SJSA1 (cell line): ENCODE measurements at places on chromosomes 2 and 18.

DNA sequence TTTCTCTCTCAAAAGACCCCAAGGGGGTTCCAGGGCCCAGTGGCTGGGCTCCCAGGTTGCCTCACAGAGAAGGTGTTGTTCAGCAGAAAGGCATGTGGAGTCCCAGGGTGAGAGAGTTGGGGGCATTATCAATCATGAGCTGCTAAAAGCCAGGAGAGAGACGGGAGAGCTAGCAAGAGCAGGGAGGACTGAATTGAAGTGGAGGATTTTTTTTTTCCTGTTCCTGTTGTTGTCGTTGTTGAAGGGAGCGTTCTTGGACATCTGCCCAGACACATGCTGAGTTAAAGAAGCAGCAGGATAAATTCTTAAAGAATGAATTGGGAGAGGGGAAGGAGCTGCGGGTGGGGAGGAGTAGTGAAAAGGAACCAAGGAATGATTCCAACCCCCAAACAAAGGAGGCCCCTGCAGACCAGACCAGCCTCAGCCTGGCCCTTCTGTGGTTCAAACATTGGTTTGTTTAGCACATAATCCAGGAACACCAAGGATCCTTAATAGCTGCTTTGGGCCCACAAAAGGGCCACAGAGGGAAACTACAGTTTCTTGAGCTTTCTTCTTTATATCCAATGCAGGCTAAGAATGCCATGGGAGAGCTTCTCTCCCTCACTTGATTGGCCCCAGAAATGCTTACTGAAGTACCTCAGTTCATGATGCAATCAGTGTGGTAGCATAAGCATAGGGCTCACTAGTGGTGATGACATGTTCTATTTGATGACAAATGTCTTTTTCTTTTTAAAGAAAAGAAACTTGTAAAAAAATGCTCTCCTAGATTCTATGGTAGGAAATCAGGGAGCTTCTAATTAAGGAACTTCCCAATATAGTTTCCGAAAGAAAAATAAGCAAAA is 146.0 kb downstream of the SETBP1 start:
- H3K4me3 ChIP-seq, result no peak overlapping the region
- no peaks in the 10 kb centered on the region for H3K36me3 ChIP-seq
- H3K4me1 ChIP-seq, result peaks cover 86% of the 10 kb centered on the region
- no peaks in the 10 kb centered on the region for H3K27me3 ChIP-seq

DNA sequence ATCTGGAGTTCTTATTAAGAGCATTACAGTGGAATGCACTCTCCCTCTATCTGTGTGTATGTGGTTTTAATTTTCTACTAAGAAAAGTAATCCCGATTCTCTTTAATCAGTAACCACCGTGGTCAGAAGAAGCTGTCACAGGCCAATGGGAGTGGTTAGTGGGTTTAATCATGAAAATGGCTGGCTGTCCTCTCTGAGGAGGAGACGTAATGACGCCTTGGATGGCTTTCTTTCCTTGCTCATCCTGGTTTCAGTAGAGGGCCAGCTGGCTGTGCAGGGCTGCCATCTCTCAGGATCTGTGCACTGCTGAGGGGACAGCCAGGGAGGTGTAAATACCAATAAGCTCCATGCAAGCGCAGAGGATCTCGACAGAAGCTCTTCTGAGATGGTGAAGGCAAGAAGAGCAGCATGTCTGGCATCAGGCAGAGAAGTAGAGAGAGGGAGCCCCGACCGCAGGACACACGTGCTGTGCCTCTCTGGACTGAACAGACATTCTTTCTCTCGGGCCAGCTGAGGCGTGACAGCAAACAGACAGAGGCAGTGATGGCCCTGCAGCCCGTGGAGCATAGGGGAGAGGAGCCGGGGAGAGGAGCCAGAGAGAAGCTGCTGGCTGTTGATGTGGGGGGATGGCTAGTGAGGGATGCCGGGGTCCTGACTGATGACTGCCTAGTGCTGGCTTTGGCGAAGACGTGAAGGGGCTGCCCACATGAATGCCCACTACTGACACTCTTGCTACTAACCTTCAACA is 65.1 kb upstream of the DAPL1 start:
- no peak overlapping the region for H3K27ac ChIP-seq
- no peaks in the 10 kb centered on the region for H3K36me3 ChIP-seq
- H3K4me3 ChIP-seq, result no peak overlapping the region
- H3K4me1 ChIP-seq, result no peaks in the 10 kb centered on the region

DNA sequence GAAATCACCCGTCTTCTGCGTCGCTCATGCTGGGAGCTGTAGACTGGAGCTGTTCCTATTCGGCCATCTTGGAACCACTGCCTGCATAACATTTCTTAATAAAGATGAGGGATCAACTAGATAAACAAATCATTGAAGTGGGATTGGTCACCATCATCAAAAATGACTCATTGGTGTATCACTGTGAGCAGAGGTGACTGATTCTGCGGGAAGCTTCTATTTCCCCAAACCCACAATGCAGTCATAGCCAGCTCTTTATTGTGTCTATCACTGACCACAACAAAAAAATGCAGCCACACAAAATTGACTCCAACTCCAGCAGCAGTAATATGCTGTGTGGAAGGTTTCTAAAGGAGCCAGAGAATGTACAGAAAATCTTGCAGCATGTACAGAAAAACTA is 630.7 kb upstream of the HS6ST1 start:
- H3K27me3 ChIP-seq, result peaks cover 9% of the 10 kb centered on the region; the same call in 1 of the 2 replicates
- no peak overlapping the region for H3K27ac ChIP-seq
- no peak overlapping the region for H3K4me3 ChIP-seq
- H3K4me1 ChIP-seq, result no peaks in the 10 kb centered on the region
- H3K36me3 ChIP-seq, result no peaks in the 10 kb centered on the region
- DNase-seq, result no peak

DNA sequence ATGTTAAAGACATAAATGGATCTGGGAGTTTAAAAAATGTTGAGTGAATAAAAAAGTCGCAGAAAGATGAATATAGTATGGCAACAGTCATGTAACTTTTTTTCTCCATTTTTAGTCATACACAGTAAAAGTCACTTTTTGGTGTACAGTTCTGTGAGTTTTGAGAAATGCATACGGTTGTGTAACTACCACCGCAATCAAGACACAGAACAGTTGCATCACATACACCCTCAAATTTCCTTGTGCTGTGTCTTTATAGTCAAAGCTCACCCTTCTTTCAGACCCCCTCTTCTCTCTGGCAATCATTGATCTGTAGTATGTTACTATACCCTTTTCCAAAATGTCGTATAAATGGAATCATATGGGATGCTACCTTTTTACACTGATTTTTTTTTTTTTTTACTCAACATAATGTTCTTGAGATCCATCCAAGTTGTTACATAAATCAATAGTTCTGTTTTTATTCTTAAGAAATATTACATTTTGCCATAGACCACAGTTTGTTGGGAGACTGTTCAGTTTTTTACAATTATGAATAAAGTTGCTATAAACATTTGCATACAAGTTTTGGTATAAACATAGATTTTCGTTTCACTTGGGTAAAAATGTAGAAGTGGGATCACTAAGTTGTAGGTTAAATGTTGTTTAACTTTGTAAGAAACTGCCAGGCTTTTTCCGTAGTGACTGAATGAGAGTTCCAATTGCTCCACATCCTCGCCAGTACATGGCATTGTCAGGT is 35.4 kb upstream of the AGFG1 start:
- H3K4me1 ChIP-seq, result no peaks in the 10 kb centered on the region
- no peak for DNase-seq
- H3K36me3 ChIP-seq, result no peaks in the 10 kb centered on the region
- H3K4me3 ChIP-seq, result no peak overlapping the region
- no peak overlapping the region for H3K27ac ChIP-seq

- no peaks in the 10 kb centered on the region for H3K4me1 ChIP-seq
- H3K4me3 ChIP-seq, result no peak overlapping the region
- no peaks in the 10 kb centered on the region for H3K27me3 ChIP-seq
- H3K27ac ChIP-seq, result no peak overlapping the region
Measured at GRCh38 chr2:161315380-161315779, 7.2 kb downstream of the PSMD14 start.

- H3K4me3 ChIP-seq, result no peak overlapping the region
- no peak overlapping the region for H3K27ac ChIP-seq
- H3K27me3 ChIP-seq, result no peaks in the 10 kb centered on the region
- no peak for DNase-seq
- H3K36me3 ChIP-seq, result no peaks in the 10 kb centered on the region
- H3K4me1 ChIP-seq, result no peaks in the 10 kb centered on the region
Measured at GRCh38 chr18:13320891-13321425, 102.4 kb downstream of the LDLRAD4 start.
